ELR (cell line): ENCODE measurements at places on chromosomes 5 and 9.

- DNase-seq, result no peak
Measured at GRCh38 chr5:135052511-135053145, 18.6 kb upstream of the PITX1 start.

DNA sequence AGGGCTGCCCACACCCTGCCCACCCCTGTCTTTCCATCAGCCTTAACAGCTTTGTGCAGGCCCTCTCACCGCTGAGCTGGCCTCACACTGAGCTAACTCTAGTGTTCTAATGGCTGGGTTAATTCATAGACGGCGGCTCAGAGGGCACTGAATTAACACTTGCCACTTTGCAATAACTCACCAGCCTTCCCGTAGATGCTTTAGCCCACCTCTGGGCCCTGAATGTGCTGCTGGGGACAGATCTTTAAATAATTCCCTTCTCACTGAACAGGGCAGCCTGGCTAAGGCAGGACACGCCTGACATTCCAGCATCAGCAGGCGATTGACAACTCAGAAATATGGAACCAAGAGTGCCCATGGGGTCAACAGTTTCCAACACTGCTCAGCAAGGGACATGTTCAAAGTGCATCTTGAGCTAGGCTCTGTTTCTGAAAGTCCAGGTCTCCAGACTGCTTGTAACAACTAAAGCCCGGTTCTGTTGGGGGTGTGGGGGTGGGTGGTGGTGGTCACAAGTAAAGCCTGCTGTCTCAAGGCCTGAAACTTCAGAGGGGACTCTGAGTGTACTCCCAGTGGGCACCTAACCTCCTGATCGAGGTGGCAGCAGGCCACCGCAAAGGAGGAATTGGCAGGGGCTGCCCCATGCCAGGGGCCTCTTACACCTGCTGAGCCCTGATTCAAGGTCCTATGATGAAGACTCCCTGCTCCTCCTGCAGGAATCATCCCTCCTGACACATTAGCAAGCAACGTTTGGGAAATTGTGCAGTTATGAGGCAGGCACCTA, 248.3 kb downstream of the FSTL4 start:
- no peak for DNase-seq

DNA sequence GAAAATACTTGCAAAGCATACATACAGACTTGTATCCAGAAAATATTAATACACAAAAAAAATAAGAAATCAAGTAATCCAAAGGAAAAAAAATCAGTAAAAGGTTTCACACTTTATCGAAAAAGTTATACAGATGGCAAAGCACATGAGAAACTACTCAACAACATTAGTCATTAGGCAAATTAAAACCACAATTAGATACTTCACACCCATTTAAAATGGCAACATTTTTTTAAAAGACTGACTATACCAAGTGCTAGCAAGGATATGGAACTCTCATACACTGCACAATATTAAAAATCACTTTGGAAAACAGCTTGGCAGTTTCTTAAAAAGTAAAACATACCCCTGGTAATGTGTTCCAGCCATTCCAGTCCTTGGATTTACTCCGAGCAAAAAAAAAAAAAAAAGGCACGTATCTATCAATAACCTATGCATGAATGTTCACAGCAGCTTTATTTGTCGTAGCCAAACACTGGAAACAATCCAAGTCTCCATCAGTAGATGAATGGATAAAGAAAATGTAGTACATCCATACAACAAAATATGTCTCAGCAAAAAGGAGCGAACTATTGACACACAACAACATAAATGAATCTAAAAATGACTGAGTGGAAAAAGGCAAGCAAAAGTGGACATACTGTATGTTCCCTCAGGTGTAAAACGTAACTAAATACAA, 66.0 kb downstream of the GNAQ start:
- no peak for DNase-seq

DNA sequence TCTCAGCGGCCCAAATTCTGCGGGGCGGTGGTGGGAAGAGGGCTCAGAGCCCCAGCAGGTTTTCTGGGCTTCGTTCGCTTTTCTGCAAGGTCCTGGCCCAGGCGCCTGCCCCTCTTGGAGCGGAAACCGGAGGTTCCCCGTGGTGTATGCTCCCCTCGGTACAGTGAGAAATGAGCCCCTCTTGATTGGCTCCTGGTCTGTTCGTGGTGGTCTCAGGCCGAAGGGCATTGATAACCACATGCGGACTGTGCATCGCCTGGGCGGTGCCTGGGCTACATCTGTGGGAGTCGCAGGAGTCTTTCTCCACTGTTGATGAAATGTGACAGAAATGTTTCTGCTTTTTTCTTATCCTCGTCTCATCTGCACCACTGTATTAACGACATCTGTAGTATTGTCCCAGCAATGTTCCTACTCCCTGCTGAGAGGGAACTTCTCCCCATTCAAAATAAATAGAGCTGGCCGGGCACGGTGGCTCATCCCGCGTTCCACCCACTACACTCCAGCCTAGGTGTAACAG, 682 bp downstream of the MAN1B1 start:
- peak; percentile 36 for DNase-seq

DNA sequence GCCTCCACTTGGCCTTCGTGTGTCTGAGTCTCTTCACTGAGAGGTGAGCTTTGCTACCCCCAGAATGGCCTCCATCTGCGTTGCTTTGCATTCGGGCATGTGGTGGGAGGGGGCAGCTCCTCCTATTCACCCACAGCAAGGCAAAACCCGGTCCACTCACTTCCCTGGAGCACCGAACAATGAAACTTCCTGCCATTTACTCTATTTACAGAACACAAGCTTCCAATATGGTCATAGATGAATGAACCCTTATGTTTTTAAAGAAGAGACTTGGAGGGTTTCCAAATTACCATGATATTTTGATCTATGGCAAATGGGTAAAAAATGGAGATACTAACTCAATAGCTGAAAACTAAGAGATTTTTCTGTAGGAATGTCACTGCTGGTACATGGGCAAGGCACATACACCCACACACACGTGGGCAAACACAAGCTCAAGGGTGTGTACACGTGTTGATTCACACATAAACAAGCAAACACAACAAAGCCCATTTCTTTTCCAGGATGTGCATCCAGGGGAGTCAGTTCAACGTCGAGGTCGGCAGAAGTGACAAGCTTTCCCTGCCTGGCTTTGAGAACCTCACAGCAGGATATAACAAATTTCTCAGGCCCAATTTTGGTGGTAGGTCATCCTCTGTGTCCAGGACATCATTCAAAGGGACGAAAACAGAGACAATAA, 5.2 kb downstream of the GABRP start:
- DNase-seq, result no peak

- DNase-seq, result no peak
Measured at GRCh38 chr5:5298068-5298633, 124.3 kb upstream of the ICE1 start.

GRCh38 chr9:128636024-128636390, 20.6 kb downstream of the DYNC2I2 start:
- DNase-seq, result peak; percentile 62

DNA sequence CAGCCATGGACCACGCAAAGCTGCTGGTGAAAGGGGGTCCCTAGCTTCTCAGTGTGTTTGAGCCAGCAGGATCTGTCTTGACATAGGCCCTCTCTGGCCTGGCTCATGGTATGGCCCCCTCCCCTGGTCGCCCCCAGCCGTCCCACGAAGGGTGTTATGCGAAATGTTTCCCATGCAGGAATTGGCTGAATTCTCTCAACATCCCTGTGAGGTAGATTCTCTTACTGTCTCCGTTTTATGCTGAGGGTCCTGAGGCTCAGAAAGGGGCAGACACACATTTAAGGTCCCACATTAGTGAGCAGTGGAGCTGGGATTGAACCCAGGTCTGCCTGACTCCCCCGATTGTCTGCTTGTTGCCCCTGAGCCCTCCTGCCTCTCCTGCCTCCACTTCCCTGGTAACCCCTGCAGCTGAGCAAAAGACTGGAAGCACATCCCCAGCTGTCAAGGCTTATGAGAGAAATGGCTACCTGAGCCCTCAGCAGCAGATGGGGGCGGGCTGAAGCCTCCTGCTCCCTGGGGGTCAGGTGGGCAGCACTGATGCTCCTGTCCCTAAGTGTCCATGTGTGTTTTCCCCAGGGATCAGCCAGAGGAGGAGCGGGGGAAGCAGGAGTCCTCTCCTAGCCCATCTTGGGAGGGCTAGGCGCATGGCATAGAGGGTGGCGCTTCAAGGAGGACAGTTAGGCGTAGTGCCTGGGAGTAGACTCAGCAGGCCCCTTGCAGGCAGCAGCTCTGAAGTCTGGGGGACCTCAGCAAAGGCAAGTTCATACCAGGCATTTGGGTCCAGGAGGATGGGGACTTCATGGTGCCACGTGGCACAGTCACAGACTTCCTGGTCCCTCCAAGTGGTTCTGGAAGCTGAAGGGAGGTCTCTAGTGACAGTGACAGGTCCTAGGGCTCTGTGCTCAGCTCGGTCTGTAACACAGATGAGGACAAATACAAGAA, 49.0 kb upstream of the GARNL3 start:
- no peak for DNase-seq

GRCh38 chr5:5199495-5199894, 59.4 kb downstream of the ADAMTS16 start:
- no peak for DNase-seq

DNA sequence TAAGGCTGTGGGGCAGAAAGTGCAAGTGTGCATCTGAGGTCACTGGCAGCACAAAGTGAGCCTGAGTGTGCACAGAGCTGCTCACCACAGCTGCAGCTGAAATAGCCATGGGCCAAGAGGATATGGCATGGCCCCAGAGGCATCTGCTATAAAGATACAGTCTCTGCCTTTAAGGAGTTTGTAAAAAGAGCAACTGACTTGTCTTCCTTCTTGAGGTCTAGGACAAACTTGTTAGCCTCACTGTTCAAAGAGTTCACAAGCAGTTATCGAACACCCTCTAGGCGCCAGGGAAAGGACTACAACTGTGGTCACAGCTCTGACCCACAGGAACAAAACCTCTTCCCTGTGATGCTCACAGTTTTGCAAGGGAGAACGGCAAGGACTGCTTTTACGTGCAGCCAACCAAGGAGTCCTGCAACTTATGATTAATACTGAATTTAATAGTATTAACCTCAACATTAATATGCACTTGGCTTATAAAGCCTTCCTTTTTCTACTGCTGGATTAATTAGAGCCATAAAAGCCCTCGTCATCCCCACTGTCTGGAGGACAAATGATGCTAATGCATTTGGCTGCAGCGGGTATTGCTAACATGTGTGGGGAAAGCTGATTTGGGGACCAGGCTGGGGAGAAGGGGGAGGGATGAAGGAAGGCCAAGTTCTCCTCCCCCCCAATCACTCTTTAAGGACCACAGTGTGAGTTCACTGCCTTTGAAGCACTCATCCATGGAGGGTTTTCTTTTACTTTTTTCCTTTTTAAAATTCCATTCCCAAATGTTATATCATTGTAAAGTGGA, 189.8 kb upstream of the TRIM32 start:
- DNase-seq, result peak; percentile 43

GRCh38 chr9:8823131-8823895, 1023.7 kb upstream of the DMAC1 start:
- DNase-seq, result no peak

- DNase-seq, result peak; percentile 97
Measured at GRCh38 chr5:77133061-77133758, 46.1 kb upstream of the ZBED3 start.

DNA sequence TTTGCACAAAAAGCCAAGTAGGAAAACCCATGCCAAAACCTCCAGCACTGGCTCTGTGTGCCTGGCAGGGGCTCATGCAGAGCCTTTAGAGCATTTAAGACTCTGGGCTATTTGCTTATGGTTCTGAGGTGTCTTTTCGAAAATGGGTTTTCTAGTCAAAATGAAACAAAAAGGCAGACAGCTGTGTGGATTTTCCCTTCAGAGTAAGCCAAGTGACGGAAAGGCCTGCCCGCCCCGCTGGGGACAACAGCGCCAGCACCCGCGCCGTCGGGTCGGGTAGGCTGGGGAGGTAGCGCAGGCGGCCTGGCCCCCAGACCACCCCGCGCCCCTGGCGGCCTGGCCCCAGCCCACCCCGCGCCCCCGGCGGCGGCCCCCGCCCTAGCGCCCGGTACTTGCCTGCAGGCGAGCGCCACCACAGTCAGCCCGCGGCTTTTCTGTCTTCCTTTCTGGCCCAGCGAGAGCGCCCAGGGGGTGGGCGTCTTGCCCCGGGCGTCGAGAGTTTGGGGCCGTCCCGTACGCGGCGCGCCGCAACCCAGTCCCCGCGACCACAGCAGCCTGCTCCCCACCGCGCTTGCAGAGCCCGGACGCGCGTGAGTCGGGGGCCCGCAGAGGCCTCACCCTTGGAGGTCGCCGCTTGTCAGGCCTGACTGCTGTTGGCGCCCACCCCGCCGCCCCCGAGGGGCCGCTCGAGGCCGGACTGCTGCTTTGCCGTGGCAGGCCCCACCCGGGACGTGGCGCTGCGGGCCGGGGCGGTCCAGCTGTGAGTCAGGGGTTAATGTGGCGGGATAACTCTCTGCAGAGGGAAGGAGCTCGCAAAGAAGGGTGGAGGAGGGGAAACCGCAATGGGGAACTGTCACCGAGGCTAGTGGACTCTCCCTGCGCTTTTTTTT, at the start of gene TICAM2:
TICAM2 (minus strand) TSS at position 779 of the 890 bp plus-strand sequence. CDS start 21,223 bp downstream, outside the sequence.
- peak; percentile 83 for DNase-seq

- DNase-seq, result no peak
Measured at GRCh38 chr5:14738050-14738449, 73.5 kb downstream of the OTULIN start.

DNA sequence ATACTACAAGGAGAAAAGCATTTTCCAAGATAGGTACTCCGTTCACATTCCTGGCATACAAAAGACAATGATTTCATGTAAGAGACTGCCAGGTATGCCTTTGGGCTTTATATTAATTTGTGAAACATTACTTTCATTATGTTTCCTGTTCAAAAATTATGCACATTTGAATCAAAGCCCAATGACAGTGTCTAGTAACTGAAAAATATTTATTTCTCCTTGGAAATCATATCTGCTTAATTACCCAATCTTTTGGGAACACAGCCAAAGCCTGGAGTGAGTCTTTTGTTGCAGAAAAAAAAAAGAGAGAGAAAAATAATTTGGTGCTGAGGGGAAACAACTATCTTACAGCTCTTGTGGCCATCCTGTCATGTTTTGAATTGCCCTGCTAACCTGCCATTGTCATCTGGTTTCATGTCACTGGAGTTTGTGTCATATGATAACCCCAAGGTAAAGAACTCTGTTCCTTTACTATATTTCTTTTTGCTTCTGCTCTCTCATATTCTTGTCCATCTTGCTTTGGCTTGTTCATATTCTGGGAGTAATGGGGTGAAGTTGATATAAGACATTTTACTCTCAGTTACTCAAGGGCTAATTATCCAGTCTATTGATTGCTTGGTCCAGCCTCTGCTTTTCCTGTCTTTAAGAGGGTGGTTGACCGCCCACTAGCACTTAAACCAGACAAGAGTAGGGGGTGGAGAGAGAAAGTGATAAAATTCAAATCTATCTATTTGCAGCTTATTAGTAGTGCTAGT, 238.3 kb upstream of the NUDT12 start:
- DNase-seq, result no peak

GRCh38 chr5:142722896-142723295, 37.0 kb upstream of the FGF1 start:
- no peak for DNase-seq

GRCh38 chr5:109597893-109598292, 91.8 kb upstream of the MAN2A1 start:
- DNase-seq, result no peak
